ENCODE measurements at places on chromosomes 2 and 18.

- DNase-seq, result no peak
Measured at GRCh38 chr2:30865892-30866681, 58.8 kb upstream of the CAPN13 start.

- no peak for DNase-seq
Measured at GRCh38 chr18:43680096-43680495, 402.8 kb upstream of the SYT4 start.

GRCh38 chr2:195818106-195818505 is 161.1 kb downstream of the SLC39A10 start:
- no peak for DNase-seq

DNA sequence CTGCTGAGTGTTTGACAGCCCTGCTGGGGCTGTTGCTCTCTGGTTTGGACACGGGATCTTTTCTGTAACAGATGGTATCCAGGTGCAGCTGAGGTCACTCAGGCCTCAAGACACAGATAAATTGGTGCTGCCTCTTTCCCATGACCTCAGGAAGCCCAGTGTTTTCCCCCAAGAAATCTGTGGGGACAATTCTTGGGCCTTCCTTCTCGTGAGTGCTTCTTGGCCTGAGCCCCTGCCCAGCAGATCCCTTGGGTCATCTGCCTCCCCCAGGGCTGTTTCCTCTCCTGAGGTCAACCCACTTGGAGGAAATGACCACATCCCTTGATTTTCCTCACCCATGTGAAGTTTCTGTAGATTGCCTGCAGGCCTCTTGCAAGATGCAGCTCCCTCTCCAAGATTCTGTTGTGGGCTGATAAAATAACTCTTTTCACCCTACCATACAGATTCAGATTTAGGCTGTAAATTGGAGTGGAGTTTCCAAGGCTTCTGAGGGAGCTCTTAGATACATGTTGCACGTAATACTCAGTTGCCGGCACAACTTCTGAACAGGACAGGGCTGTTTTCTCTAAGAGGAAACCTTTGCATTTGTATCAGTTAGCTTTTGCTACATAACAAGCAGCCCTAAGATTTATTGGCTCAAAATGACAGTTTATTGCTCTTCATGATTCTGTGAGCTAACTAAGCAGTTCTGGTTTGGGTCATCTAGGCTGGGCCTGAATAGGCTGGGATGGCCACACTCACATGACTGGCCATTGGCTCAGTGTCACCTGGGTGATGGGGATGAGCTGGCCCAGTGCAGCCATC is 13.1 kb downstream of the ZAP70 start:
- DNase-seq, result no peak

GRCh38 chr2:56244911-56245530 is 61.2 kb downstream of the CCDC85A start:
- no peak for DNase-seq

DNA sequence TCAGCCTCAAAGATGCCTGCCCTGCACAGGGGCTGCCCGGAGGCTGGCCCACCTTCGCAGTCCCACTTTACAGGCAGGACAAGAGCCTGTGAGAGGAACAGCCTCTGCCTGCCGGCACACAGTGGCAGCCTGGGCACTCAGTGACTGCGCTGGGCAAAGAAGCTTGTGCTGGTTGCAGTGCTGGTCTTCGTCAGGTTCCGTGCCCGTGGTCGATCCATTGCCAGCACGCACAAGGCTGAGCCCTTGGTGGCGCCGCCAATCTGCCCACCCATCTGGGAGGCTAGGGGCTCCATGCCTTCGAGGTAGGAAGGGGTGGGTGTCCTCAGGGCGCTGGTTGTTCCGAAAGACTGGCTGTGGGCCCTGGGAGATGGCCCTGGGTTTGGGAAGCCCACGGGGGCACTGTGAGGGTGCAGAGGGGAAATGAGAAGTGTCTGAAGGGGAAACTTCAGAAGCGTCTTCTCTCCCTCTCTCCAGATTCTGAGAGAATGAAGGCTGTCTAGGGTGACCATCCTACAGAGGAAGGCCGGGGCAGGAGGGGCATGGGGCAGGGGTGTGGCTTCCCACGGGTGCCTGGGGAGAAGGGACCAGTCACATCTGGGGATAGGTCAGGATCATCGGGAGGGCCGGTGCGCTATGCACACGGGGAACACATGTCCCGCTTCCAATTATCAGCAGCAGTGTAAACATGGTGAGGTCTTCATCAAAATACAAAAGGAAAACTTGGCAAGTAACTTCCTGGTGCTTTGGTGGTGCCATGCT is 49.1 kb upstream of the HS6ST1 start:
- no peak for DNase-seq

- DNase-seq, result no peak
Measured at GRCh38 chr18:22152093-22152492, 17.3 kb upstream of the GATA6 start.

DNA sequence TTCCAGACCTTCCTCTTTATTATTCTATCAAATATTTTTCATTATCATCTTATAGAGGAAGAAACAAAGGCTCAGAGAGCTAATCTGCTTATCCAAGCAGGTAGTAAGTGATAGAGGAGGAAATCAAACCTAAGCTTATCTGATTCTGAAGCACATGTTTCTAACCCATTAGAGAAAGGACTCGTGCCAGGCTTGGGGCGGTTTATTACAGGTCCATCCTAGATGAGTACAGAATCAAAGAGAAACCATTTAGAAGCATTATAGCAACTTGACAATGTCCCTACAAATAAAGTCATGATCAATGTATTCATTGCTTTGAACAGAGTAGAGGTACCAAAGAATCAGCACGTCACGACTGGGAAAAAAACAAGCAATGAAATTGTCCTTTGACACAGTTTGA is 303.0 kb downstream of the CYRIA start:
- no peak for DNase-seq

DNA sequence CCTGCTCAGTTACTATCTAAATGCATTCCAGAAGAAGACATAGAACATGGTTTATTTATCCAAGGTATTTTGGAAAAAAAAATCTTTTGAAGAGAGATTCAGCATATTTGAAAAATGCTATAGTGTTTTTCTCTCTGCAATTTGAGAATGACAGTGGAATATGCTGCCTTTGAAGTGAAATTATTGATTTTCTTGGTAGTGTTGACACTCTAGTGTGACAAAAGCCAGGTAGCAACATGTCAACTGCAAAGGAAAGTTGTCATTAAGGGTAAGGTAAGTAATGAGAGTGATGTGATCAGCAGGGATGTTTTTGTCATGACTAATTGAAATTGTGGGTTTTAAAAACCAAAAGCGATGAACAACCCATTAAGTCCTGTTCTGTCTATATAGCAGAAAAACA is 1387.1 kb upstream of the TMEFF2 start:
- DNase-seq, result no peak

GRCh38 chr2:63942788-63943187 is 76.4 kb downstream of the VPS54 start:
- no peak for DNase-seq

DNA sequence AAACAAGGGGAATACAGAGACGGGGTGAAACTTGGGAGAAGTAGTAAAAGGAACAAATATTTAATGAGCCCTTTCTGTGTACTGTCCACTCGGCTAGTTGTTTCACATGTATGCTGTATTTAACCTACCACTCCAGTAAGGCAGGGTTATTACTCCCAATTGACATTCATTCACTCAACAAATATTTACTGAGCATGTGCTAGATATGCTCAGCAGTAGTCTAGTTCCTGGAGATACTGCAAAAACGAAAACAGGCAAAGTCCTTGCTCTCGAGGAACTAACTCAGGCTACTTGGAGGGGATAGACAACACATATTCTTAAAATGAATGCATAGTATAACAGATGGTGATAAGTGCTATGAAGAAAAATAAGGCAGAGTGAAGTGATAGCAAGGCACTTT is 207.3 kb downstream of the SS18 start:
- no peak for DNase-seq

DNA sequence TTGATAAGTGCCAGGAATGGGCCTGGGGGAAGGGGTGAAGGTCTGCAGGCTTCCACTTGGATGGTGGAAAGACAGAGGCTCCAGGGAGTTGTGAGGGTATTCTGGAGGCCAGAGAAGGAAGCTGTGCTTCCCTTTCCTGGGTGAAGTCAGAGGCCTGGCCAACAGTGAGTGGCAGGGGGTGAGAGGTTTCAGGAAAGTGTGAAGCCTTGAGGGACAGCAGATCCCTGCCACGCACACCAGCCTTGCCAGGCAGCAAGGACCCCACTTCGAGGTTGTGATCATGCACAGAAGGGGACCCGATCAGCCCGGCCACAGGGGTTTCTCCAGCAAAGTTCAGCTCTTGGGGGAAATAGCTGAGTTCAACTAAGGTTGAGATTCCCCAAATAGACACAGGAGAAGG is 66.5 kb downstream of the SMAD7 start:
- no peak for DNase-seq

DNA sequence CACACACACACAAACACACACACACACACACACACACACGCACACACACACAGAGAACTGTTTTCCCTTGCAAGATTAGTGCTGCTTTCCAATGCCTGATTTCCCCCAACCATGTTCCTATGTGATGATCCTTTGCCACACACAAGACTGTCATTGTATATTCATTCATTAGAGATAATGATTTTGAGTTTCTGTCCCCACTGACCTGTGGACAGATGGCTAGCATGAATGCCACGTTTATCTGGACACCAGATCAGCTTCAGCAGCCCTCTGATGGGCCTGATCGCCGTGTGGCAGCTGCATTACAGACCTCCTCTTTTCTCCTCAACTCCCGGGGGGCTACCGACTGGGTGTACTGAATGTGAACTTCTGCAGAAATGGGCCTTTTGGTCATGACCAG is 353.0 kb downstream of the MYCN start:
- DNase-seq, result no peak

- no peak for DNase-seq
Measured at GRCh38 chr2:157173740-157174184, 83.7 kb upstream of the GALNT5 start.

- no peak for DNase-seq
Measured at GRCh38 chr2:26189751-26190150, 16.9 kb downstream of the GAREM2 start.

DNA sequence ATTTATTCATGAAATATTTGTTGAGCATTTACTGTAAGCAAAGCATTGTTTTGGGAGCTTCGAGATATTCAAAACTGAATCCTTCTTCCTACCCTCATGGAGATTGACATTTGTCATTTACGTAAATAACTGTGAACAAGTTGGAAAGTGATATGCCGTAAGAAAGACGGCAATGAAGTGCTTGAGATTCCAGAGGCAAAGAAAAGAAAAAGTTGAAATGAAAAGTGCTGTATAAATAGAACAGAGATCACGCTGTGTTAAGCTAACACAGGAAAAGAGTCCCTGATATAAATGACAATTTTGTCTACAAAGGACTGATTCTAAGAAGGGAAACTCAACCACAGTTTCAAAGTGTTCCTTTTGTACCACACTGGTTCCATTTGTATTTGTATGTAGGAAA is 1.8 kb downstream of the CHRNA1 start:
- no peak for DNase-seq

DNA sequence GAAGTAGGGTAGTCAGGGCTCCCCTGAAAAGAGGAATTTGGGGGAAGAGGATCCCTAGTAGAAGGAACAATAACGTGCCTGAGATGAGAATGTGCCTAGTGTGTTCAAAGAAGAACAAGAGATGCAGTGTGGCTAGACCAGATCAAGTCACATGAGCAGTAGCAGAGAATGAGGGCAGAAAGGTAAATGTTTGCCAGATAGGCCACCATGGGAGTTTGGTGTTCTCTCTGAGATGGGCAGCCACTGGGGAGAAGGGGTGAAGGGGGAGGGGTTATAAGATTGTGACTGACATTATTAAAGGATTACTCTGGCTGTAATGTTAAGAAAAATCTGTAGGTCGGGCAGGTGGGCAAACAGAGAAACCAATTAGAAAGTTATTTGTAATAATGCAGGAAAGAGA is 166.0 kb downstream of the LCLAT1 start:
- no peak for DNase-seq

- no peak for DNase-seq
Measured at GRCh38 chr18:55264108-55264507, 304.8 kb upstream of the CCDC68 start.

GRCh38 chr18:58254873-58255511 is 211.0 kb downstream of the NEDD4L start:
- no peak for DNase-seq

DNA sequence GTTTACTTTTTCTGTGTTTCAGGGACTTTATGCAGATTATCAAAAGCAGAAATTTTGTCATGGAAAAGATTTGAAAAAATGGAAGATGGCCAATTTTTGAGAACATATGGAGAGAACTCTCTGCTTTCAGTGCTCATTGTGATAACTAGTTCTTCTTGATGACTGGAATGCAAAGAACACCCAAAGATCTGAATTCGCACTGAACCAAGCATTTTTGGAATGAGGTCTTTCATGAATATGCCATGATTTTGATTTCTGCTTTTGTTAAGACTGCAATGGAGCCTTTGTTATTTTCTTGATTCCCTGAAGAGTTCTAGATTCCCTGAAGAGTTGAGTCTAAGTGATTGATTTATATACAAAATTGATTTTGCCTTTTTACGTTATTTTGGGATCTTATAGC is 124.1 kb downstream of the FMNL2 start:
- DNase-seq, result no peak

DNA sequence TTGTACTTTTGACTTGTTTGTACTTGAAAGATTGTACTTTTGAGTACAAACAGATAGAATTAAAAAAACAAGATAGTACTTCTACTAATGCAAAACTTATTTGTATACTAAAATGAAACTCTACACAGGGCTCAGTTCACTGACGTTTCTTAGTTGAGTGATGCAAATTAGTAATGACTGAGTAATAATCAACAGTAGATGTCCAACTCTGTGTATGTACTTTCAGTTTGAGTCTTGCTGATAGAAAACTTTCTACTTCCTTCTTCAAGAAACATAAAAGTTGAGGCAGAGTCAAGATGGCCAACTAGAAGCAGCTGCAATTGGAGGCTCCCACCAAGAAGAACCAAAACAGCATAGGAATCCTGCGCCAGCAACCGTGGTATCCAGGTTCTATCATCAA is 585.0 kb downstream of the NR4A2 start:
- DNase-seq, result no peak

DNA sequence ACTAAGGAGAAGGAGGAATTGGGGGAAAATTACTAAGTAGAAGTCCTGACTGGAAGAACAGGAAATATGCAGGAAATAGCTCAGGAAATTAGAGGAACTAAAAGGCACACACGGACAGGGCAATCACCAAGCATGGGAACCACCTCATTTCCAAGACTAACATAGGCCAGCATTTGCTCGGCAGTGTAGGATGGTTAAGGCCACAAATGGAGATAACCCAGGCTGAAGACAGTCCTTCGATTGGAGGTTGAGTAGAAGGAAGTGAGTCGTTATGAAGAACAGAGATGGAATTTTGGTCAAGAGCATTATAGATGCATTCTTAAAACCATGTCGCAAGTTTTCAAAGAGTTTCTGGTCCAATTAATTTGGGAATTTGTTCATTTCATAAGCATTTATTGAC is 401.4 kb downstream of the ALK start:
- no peak for DNase-seq

DNA sequence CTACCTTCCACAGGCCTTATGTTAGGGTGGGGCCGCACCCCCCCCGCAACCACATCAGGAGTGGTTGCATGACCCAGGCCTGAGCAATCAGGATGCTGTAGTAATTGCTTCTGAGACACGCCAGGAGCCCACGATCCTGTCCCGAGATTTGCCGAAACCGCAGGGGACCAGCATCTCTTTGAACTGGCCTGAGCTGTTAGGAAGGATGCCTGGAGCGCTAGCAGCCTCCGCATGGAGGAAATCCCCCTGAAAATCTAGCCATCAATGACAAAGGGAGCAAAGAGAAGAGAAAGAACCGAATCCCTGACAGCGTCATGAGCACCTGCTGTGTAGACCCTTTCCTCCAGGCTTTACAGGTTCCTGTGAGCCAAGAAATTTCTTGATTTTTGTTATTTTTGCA is 8.7 kb upstream of the TEX44 start:
- DNase-seq, result no peak

Measured in stimulated activated CD4-positive, alpha-beta T cell treated with anti-CD3 and anti-CD28 coated beads, Interleukin-4, amount 100 ng/mL, for 1 hour (primary cell).